ENCODE measurements at places on chromosomes 3 and 15.

GRCh38 chr3:124615896-124616543 is 114.2 kb upstream of the UMPS start:
- DNase-seq: no peak

- no peak for DNase-seq
Observed at GRCh38 chr3:151866711-151867410, 6.6 kb upstream of the SUCNR1 start.

DNA sequence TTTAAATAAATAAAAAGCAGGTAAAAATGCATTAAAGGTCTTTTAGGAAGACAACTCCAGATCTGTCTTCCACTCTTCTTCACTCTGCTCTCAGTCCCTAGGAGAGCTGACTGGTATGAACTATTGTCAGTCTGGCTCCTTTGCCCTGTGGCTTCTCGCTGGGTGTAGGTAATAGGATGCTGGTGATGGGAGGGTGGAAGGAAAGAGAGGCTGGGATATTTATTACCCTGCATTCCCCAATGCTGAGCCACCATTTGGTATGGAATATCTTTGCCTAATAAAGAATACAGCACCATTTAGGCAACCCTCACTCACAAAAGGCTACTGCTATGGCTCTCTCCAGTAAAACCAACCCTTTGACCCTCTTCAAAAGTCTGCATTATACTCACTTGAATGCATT is 326.9 kb downstream of the CNTN3 start:
- DNase-seq: peak; percentile 65

DNA sequence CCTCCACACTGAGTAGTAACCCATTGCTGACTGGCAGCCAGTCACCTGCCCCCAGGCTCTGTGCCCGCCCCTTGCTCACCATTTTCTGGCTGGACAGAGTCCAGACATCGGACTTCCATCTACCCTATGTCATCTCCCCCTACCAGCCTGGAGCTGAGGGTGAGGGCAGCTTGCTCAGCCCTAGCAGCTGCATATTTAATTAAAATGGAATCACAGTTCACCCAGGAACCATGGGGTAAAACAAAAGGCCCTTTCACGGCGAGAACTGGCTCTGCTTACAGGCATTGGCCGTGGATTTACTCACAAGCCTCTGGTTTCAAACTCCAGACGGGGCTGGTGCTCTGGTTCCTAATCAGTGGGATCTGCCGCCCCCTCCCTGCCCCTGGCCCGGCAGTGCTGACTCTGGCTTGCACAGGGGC is 94.9 kb upstream of the ATP2B2 start:
- no peak for DNase-seq

DNA sequence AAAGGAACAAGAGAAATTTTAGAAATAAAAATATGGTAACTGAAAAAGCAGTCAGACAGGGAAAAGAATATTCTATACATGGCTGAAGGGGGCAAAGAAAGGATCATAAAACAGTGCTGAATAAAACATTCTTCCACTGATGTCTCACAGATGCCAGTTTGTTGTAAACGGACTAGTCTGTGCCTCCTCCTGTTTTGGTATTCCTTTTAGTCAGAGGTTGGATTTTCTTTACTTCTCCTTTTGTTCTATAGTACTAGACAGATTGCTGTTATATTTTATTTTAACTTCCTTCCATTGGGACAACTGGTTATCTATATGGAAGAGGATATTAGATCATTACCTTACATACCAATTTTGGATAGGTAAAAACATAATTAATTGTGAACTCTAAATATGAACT is 16.0 kb upstream of the GNB5 start:
- no peak for DNase-seq

- DNase-seq: no peak
Observed at GRCh38 chr3:122233101-122233952, 49.9 kb downstream of the CASR start.

DNA sequence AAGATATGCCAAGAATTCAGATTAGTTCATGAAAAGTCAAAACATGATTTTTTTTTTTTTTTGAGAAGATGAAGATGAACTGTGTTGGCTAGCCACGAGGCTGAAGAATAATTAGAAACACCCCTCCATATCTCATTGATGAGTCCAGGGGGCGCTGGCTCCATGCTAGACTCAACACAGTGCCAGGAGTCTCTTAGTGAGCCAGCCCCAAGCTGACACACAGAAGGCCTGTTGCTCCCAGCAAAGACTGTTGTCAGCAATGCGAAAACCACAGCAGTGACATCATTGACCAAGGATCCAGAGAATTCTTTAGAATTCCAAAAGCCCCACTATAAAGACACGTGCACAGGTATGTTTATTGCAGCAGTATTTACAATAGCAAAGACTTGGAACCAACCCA is 185.2 kb downstream of the ANXA2 start:
- peak; percentile 87 for DNase-seq

GRCh38 chr15:38216763-38217162 is 35.9 kb upstream of the SPRED1 start:
- peak; percentile 72 for DNase-seq

GRCh38 chr15:45589256-45589655 is 2.1 kb downstream of the BLOC1S6 start:
- peak; percentile 13 for DNase-seq

GRCh38 chr15:75502360-75502759 is 50.9 kb upstream of the SIN3A start:
- DNase-seq: no peak

GRCh38 chr3:16841904-16842271 is 42.9 kb upstream of the PLCL2 start:
- DNase-seq: no peak

DNA sequence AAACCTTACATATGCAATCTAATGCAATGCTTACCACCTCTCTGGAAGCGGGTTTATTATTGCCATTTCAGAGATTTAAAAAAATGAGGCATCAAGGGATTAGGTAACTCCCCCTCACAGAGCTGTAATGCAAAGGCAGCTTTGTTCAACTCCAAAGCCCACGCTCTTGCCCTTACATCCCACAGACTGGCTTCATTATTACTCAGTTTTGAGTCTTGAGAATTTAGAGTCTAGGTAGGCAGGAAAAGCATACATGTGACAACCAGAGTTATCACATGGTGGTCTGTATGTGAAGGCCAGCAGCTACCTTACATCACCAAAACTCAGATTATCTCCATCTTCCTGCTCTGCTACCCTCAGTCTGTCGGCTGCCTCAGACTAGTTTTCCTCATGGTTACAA is 326.9 kb downstream of the UACA start:
- DNase-seq: no peak

DNA sequence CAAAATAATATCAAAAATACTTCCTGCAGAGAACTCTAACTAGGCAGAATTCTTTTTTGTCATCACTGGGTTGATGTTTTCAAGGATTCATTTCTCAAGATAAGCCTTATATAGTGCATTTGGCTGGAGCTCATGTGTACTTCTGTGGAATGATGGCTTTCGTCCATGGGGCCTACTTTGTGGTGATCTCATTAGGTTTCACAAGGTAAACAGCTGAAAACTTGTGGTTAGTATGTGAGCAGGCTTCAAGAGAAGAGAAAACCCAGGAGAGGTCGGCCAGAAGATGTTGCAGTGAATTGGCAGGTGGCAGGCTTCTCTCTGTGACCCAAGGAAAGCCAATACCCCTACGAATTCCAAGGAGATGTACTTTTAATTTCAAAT is 121.4 kb upstream of the PHLDB2 start:
- peak; percentile 97 for DNase-seq

GRCh38 chr3:129608087-129608935 is 1.8 kb upstream of the PLXND1 start:
- DNase-seq: peak; percentile 78

- DNase-seq: peak; percentile 55
Observed at GRCh38 chr15:65406424-65407000, 16.2 kb downstream of the IGDCC4 start.

GRCh38 chr3:170383567-170383966 is 26.1 kb downstream of the SKIL start:
- peak; percentile 28 for DNase-seq

- no peak for DNase-seq
Observed at GRCh38 chr3:155441506-155441905, 148.0 kb upstream of the STRIT1 start.

- peak; percentile 83 for DNase-seq
Observed at GRCh38 chr3:115341208-115341607, 194.1 kb upstream of the ZBTB20 start.

DNA sequence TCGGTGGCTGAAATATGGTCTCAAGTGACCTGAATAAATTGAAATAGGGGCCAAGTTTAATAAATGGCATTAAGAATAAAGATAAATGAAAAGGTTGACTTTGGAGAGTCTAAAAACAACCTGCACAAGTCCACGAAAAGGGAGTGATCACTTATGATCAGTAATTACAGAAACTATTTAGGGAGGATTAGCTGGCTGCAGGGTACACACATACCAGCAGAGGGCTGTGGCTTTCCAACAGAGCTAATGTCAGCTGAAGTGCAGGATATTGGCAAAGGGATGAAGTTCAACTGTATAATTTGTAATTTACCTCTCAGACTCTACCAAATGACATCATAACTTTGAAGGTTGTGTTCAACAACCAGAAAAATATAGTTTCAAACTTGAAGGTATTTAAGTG is 86.8 kb downstream of the SYNPR start:
- no peak for DNase-seq

- no peak for DNase-seq
Observed at GRCh38 chr3:66702126-66702525, 201.3 kb upstream of the LRIG1 start.

DNA sequence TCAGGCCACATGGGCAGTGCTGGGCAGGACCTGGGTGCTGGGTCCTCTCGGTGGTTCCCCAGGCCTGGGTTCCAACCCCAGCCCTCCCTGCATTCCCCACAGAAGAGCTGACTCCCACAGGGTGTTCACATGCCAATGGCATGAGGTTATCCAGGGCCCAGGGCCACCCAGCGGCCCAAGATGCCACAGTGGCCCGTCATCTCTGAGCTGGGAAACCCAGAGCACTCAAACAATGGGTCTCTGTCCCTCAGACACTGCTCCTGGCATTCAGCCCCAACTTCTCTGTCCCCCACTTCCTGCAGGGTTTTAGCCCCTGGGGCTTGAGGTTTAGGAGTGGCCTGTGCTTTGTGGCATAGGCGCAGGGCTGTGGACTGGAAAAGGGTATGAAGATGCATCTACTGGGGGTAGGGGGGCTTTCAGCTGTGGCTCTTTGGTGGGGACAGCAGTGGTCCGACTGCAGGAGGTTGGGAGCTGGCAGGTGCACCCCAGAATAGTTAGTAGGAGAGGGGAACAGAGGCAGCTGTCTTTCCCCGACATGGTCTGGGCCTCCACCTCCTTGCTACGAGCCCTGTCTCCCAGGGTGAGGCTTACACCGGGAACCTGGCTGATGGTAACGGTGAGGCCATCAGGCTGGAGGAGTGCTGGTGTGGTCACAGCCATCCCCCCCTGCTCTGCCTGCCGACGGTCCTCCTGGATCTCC is 1.7 kb downstream of the CCDC9B start:
- peak; percentile 93 for DNase-seq

GRCh38 chr3:75768303-75769017 is 16.9 kb downstream of the ZNF717 start:
- DNase-seq: no peak

GRCh38 chr3:49745986-49746385 is 22.2 kb upstream of the GMPPB start:
- DNase-seq: peak; percentile 9

DNA sequence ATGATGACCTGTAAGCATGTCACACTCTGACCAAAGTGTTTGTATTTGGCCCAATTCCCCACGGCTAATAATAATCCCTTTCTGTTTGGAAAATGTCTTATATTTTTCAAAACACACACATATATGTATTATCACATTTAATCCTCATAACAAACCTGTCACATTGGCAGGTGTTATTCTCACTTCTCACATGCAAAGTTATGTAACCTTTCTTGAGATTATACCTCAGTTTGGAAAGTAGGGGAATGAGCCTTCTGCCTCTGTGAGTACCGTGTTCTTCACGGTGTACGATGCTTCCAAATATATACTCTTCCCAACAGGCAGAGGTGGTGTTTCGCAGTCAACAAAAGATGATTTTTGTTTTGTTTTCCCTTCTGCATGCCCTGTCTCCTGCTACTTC is 205.6 kb downstream of the TP63 start:
- no peak for DNase-seq

DNA sequence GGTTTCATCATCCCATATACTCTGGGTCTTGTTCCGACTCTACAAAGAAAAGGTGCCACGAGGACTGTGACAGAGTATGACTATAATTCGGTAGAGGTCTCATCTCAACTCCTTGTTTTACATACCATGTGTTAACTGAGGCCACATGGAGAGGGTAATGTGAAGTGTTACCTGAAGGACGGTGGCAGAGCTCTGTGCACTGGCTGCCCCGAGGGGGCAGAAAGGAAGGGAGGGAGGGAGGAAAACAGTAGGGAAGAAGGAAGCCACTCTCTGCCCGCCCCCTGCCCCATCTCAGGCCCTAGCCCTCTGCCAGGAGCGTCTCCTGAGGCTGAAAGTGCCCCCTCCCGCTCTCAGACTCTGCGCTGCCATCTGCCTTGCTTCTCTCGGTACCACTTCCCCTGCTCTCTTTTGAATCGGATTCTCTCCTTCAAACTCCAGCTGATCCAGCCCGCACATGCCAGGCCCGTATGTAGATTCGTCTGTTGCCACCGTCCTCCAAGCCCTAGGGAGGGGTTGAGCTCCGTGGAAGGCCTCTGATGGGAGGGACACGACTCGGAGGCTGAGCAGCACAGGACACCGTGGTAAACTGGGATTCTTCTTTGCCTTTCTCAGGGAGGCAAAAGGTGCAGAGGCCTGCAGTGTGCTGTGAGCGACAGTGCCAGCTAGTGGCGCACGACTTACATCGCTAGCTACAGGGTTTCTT is 70.5 kb upstream of the ATP10A start:
- peak; percentile 91 for DNase-seq

- DNase-seq: no peak
Observed at GRCh38 chr3:108091498-108092250, 843 bp upstream of the CD47 start.

GRCh38 chr15:42843699-42844098 is 76.9 kb downstream of the TTBK2 start:
- DNase-seq: no peak

DNA sequence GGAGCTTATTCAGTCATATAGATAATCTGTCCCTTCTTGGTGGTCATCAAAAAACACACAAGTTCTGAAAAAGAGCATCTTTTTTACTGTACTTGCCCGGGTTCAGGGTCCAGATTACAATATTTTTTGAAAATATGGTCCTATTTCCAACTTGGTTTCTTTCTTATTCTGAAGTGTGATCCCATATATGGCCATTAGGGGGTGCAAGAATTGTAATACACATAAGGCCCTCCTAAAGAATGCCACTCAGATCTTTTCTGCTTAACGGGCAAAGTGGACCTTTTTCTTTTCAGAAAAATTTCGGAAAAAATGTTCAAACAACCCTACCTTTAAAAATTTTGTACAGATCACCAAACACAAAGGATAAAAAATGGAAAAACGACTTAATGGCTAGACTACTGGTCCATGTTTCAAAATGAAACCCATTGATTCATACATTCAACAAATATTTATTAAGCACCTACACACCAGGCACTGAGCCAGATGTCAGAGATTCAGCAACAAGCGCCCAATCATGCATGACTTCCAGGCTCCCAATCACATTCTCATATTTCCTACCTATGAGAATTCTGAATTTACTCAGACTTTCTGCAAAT is 102.0 kb upstream of the MYRIP start:
- DNase-seq: peak; percentile 41

GRCh38 chr15:73527598-73527997 is 84.6 kb downstream of the REC114 start:
- no peak for DNase-seq
